MV-4-11 (cell line): ENCODE measurements at places on chromosomes 5 and 9.

DNA sequence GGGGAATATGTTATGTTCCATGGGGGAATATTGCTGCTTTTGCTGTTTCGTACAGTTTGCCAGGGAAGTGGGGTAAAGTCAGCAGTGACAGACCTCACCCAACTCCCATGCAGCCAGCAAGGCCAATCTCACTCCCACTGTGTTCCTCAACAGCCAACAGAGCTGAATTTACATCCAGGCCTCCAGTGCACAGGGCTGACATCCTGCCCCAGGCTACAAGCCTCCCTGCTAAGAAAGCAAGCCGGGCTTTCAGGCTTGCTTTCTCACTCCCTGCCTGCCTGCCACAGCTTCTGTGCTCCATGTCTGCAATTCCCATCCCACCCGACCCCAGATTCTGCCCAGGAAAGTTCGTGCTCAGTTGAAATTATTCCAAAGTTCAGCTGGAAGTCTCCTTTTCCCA lies 25.5 kb upstream of the SNCAIP start:
- no peak for DNase-seq

- DNase-seq = no peak
These were observed 348.8 kb downstream of the TRPM3 start for GRCh38 chr9:70772601-70773000.

DNA sequence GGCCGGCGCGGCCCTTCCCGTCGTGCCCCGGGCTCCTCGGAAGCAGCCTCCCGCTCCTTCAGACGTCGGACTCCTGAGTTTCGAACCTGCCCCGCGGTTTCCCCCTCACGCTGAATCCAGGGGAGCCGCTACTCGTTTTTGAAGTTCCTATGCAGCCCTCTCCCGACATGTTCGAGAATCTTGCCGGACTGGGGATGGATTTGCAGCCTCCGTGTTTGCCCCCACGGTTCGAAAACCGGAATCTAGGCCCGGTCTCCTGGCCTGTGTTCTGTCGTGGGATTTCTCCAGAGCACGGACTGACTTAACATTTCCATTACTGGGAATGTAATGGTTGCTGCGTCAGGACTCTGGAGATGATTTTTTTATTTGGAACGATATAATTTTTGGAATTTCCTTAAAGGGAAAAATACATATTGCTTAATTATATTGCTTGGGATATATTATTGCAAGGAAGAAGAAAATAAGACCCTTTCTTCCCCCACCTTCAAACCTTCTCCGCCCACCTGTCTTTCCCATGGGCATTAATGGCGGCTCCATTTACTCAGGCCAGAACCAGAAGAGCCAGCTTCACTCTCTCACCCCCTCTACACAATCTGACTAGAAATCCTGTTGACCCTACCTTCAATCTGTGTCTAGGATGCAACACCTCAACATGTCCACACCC lies 8.5 kb upstream of the MGAT1 start:
- DNase-seq = peak; percentile 52

DNA sequence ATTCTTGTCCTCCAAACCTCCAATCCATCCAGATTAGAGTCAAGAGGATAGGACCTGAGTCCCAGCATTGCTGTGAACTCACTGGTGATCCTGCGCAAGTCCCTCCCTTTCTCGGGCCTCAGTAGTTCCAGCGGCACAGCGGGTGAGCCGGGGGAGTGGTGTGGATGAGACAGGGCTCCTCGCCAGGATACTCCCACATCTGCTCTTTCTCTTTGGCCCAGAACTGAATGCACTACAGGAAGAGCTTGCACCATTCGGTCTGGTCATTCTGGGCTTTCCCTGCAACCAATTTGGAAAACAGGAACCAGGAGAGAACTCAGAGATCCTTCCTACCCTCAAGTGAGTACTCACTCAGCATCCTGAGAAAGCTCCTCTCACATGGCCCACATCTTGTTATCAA lies 6.3 kb downstream of the GPX3 start:
- no peak for DNase-seq

GRCh38 chr9:95024097-95024671 lies 293.3 kb downstream of the FANCC start:
- DNase-seq = no peak
